ENCODE measurements at places on chromosomes 5 and 9.

DNA sequence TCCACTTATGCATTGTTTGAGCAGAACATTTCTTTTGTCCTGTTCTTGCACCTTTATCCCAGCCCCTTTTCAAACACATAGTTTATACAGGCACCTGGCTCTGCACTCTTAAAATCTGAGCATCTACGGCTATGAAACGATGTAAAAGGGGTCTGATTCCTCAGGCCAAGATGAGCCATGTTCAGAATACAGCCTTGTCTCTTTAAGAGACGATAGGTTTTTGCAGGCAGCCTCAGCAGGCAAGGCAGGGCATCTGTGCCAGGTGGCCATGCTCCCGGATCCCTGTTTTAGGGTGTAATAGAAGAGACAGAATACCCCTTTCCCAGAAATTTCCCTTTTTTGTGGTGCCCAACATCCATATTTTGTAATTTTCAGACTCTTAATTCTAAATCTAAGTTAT is 89.1 kb upstream of the NFIB start:
- no peak for DNase-seq

GRCh38 chr9:116334546-116335150 is 181.1 kb downstream of the PAPPA start:
- DNase-seq = no peak

GRCh38 chr9:111431684-111432083 is 52.5 kb downstream of the ECPAS start:
- no peak for DNase-seq

DNA sequence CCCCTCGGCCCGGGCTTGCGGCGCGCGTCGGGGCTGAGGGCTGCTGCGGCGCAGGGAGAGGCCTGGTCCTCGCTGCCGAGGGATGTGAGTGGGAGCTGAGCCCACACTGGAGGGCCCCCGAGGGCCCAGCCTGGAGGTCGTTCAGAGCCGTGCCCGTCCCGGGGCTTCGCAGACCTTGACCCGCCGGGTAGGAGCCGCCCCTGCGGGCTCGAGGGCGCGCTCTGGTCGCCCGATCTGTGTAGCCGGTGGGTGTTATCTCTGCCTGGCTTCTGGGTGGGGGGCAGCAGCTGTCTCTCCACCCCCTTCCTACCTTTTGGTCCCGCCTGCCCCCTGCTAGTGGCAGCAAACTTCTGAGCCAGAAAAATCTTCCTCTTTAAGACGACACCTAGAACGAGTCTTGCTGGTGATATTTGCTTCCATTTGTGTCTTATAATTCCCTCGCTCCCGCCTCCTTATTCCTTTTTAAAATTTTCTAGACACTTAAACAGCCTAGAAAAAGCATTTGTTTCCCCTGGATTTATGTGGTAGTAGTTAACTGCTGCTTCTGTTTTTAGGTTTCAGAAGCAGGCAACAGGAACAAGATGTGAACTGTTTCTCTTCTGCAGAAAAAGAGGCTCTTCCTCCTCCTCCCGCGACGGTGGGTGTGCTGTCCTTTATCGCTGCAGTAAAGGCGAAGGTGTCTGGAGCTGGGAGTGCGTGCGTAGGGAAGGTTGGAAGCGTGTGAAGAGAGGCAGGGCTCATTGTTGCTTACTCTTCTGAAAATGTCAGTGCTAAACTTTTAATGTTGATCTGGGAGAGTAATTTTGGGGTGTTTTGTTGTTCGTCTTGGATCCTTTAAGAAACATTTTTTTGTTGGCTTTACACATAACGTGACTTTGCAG is 554 bp downstream of the JAK2 start:
- DNase-seq = peak; percentile 25

GRCh38 chr5:103598997-103599566 is 36.5 kb upstream of the NUDT12 start:
- DNase-seq = no peak

- DNase-seq = no peak
These were observed 78.9 kb downstream of the ASTN2 start for GRCh38 chr9:117335837-117336433.

GRCh38 chr5:126456217-126456820 is 33.1 kb downstream of the GRAMD2B start:
- DNase-seq = no peak

DNA sequence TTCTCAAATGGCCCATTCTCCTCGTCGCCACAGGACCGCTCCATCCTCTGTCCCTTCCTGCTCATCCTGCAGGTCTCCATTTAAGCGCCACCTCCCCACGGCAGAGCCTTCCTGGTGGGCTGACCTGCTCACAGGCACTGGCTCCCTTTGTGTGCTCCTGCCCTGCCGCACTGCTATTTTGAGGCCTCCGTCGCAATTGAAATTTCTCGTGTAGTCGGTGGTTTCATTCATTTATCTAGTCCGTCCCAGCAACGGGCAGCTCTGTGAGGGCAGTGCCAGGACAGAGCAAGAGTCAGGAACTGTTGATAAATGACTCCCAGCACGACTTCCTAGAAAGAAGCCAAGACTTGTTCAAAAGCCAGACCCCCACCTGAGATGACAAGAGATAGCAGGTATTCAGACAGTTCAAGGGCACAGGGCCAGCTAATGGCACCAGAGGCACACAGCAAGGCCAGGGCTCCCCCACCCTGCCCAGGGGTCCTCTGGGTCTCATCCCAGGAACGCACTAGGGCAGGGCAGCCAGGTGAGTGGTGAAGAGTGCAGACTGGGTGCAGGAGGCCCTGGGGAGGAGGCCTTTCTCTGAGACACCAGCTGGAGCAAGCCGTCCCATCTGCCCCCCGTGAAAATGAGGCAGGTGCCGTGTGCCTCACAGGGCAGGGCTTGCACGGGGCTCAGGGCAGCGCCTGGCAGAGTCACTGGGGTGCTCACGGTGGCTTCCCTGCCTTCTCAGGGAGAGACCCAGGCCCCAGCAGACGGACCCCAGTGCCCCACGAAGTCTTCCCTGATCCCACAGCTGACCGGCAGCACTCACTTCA is 36.9 kb downstream of the FAM78A start:
- DNase-seq = no peak

DNA sequence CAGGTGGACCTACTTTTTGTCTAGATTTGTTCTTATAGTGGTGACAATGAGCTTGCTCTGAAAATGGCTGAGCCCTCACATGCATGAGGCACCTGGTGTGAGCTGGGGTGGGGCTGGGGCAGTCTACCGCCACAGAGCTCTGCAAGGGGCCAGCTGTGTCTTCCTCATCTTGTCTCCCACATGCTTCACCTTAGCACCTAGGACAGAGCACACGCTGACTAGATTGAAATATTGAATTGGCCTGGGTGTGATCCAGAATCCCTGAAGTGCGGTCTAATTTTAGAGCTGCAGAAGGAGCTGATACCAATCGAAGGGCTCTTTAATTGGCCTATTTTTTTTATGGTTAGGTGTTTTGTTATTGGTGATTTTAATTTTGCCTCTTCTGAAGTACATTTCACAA is 126.1 kb upstream of the NFIB start:
- no peak for DNase-seq

DNA sequence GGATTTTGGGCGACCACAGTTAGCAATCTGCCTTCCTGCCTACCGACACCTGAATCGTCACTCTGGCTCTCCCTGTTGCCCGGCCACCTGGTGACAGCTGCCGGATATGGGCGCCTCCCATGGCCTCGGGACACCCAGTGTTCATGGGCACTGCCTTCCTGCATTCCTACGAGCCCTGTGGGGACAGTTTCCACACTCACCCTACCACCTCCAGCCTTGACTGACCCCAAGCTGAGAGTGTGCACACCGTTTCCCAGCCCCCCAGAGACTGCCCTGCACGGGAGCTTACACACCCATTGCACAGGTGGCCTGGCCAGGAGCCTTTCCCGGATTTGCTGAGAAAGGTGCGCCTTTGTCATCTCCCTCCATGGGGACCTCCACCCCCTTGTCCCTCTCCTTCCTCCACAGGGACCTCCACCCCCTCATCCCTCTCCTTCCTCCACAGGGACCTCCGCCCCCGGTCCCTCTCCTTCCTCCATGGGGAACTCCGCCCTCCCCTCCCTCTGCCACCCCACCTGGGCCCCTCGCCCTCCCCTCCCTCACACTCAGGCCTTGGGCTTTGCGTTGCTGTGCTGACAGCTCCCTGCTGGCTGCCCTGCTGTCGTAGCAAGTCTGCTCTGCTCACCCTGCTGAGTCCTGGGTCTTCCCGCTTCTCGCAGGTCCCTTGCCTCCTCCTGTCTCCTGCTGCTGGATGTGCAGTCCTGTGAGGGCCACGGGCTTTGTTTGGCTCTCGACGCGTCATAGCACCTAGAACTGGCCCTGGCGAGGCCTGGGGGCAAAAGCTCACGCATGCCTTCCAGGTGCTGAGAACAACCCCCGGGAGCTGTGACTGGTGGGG is 48.4 kb downstream of the MRPL36 start:
- DNase-seq = no peak

GRCh38 chr5:11760934-11761603 is 143.2 kb downstream of the CTNND2 start:
- no peak for DNase-seq
